ENCODE measurements at places on chromosomes 5 and 9. TPM values are rescaled to one million over a fixed set of nuclear protein-coding genes. Genes with fewer than 3 reads are reported as not detected.

Gene NOL8
- 30.3 TPM for total RNA-seq

Gene PTAR1
- total RNA-seq: 39.4 TPM

- H3K27me3 ChIP-seq: no peaks in the 10 kb centered on the region
- DNase-seq: no peak
- H3K4me1 ChIP-seq: no peaks in the 10 kb centered on the region
- no peaks in the 10 kb centered on the region for H3K36me3 ChIP-seq
- H3K27ac ChIP-seq: no peak overlapping the region
These were observed 56.7 kb downstream of the RALGPS1 start for GRCh38 chr9:126971261-126971660.

DNA sequence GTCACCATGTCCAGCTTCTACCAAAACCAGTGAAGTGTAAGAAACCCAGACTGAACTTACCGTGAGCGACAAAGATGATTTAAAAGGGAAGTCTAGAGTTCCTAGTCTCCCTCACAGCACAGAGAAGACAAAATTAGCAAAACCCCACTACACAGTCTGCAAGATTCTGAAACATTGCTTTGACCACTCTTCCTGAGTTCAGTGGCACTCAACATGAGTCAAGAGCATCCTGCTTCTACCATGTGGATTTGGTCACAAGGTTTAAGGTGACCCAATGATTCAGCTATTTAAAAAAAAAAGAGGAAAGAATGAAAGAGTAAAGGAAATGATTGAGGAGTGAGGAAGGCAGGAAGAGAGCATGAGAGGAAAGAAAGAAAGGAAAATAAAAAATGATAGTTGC, 19.8 kb downstream of the IL7R start:
- no peak overlapping the region for H3K4me3 ChIP-seq
- H3K27me3 ChIP-seq: no peaks in the 10 kb centered on the region
- no peak overlapping the region for H3K27ac ChIP-seq

GRCh38 chr5:39765366-39765765, 340.6 kb upstream of the DAB2 start:
- H3K4me3 ChIP-seq: no peak overlapping the region
- no peak overlapping the region for H3K27ac ChIP-seq
- no peaks in the 10 kb centered on the region for H3K36me3 ChIP-seq
- no peaks in the 10 kb centered on the region for H3K4me1 ChIP-seq
- no peaks in the 10 kb centered on the region for H3K27me3 ChIP-seq

- H3K4me1 ChIP-seq: peaks cover 32% of the 10 kb centered on the region
- no peaks in the 10 kb centered on the region for H3K36me3 ChIP-seq
- DNase-seq: peak; percentile 26
- H3K27me3 ChIP-seq: no peaks in the 10 kb centered on the region
These were observed 37.0 kb downstream of the MAMDC2 start for GRCh38 chr9:70080481-70081119.

Gene GNA14
- 6.1 TPM for total RNA-seq

- DNase-seq: no peak
- no peaks in the 10 kb centered on the region for H3K4me1 ChIP-seq
- H3K27ac ChIP-seq: no peak overlapping the region
- no peaks in the 10 kb centered on the region for H3K27me3 ChIP-seq
- no peaks in the 10 kb centered on the region for H3K36me3 ChIP-seq
These were observed 194.8 kb downstream of the SPOCK1 start for GRCh38 chr5:137304226-137304874.
